HFFc6 (cell line): ENCODE measurements at places on chromosomes 4 and X. TPM values are rescaled to one million over a fixed set of nuclear protein-coding genes. Genes with fewer than 3 reads are reported as not detected.

DNA sequence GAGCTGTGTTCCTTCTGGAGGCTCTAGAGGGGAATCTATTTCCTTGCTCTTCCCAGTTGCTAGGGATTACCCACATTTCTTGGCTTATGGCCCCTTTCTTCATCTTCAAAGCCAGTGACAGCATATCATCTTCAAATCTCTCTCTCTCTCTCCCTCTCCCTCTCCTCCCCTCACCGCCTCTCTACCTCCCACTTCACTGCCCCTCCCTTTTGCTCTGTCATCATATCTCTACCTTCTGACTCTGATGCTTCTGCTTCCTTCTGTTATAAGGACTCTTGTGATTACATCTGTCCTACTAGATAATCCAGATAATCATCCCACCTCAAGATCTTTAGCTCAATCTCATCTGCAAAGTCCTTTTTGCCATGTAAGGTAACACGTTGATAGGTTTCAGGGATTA, 93.1 kb upstream of the TEX13D start:
- no peak overlapping the region for H3K27ac ChIP-seq
- peaks cover 4% of the 10 kb centered on the region for H3K27me3 ChIP-seq
- H3K4me3 ChIP-seq: no peak overlapping the region
- H3K4me1 ChIP-seq: no peaks in the 10 kb centered on the region; the same call in 1 of the 2 replicates

DNA sequence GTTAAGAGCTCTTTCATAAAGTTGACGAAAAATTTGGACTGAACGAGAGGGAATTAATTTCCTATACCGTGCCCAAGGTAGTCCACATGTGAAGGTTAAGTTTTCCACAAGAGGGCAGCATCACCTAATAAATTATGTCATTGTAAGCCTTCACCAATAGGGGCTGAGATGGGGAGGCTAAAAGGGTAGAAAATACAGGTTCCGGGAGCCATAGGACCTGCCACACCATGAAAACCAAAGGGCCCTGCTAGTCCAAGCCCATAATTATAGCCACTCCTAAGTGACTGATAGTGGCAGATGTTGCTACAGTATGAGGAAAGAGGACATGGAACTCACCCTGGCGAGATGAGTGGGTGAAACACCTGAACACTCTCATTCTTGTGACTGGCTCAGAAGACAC, 122.2 kb downstream of the SHROOM4 start:
- H3K27ac ChIP-seq: no peak overlapping the region
- H3K4me3 ChIP-seq: no peak overlapping the region
- no peaks in the 10 kb centered on the region for H3K36me3 ChIP-seq
- DNase-seq: peak; percentile 15
- H3K27me3 ChIP-seq: no peaks in the 10 kb centered on the region
- H3K4me1 ChIP-seq: no peaks in the 10 kb centered on the region

DNA sequence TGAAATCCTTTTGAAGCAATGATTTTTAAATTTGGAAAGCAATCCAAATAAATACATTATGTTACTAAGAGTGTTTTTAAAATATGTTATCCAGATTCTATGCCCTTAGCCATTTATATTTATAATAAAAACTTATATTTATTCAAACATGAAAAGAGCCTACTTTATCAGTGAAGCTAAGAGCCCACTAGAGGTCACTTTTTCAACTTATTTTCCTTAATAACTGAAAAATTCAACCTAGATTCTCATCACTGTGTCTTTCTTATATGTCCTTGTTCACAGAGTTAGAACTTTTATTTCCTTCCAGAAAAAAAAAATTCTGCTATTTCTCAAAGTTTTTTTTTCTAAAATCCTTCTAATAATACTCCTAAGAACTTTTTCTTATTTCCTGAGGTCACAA, 23.9 kb downstream of the PRDM8 start:
- no peak overlapping the region for H3K27ac ChIP-seq
- H3K4me1 ChIP-seq: peaks cover 71% of the 10 kb centered on the region
- H3K4me3 ChIP-seq: no peak overlapping the region
- no peaks in the 10 kb centered on the region for H3K36me3 ChIP-seq
- DNase-seq: peak; percentile 35

DNA sequence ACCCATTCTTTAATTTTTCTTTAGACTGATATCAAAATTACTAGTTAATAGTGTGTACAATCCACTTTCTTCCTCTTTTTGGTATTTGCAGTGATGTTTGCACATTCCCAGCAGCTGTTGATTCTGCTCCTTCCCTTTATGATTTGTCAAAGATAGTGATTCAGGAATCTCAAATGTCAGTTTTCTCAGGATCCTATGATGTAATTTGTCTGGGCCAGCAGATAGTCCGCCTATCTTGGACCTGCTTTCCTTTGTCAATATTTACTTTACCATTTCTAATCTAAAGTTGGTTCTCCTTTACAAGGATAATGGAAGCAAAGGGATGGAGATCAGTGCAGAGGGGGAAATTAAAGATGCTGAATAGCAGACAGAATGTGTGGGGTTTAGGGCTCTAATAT, 122.1 kb downstream of the REELD1 start:
- H3K36me3 ChIP-seq: no peaks in the 10 kb centered on the region
- peaks cover 11% of the 10 kb centered on the region for H3K4me1 ChIP-seq
- DNase-seq: no peak
- H3K4me3 ChIP-seq: peak overlapping the region; percentile 18; the same call in 1 of the 2 replicates
- H3K27ac ChIP-seq: no peak overlapping the region

DNA sequence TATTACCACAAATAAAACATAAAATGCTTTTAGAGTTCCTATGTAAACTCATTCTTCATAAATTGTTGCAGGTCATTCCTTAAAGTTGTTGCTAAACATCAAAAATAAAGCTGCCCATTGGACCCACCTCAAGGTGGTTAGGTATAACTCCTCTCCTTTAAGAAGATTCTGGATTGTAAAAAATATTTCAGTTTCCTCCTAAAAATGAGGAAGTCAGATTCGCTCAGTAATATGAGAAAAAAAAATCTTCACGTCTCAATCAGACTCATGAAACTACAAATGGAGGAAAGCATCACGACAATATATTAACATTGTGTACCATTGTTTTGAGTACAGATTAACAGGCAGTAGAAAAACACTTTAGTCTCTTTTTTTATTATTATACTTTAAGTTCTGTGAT, 105.9 kb downstream of the DDX60 start:
- peaks cover 40% of the 10 kb centered on the region for H3K36me3 ChIP-seq
- no peak overlapping the region for H3K4me3 ChIP-seq
- no peak overlapping the region; the same call in 1 of the 2 replicates for H3K27ac ChIP-seq
- H3K4me1 ChIP-seq: peaks cover 51% of the 10 kb centered on the region

DNA sequence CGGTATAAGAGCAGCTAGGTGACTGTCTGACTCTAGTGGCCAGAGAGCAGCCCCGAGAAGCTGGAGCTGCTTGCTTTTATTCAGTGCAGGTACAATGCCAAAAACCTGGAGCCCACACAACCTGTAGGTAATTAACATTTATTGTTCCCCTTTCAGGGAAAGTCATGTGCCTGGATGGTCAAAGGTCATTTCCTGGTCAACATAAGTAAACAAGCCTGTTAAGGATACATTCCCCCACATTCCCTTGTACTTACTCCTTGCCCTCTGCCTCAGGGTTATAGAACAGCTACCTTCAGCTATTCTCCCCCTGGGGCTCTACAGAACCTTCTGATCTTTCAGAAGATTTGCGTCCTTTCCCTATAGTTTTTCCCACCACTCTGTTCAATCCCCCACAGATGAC, 253.4 kb downstream of the TMA16 start:
- no peak overlapping the region for H3K4me3 ChIP-seq
- peaks cover 3% of the 10 kb centered on the region for H3K27me3 ChIP-seq
- H3K36me3 ChIP-seq: no peaks in the 10 kb centered on the region
- peak; percentile 12 for DNase-seq

OTC gene
- not detected in 3 replicates for total RNA-seq

GPR101 gene
- total RNA-seq: not detected in 3 replicates

MAOB gene
- not detected in 3 replicates for total RNA-seq
